ENCODE measurements at places on chromosomes 6 and 20. TPM values are rescaled to one million over a fixed set of nuclear protein-coding genes. Genes with fewer than 3 reads are reported as not detected.

BMP6 gene
- 246 TPM for total RNA-seq

HEY2 gene
- total RNA-seq, result 0.33 TPM

CD93 gene
- 215 TPM for total RNA-seq

SLC17A3 gene
- not detected for total RNA-seq

CGA gene
- total RNA-seq, result not detected

PDE7B gene
- total RNA-seq, result 28.1 TPM

PCIF1 gene
- total RNA-seq, result 14.4 TPM

AK9 gene
- 4.4 TPM for total RNA-seq

LRP11 gene
- 13.7 TPM for total RNA-seq

TSHZ2 gene
- 0.98 TPM for total RNA-seq

STX11 gene
- total RNA-seq, result 9.6 TPM

WFDC10B gene
- total RNA-seq, result not detected

CST1 gene
- total RNA-seq, result not detected

SMPD2 gene
- 12.5 TPM for total RNA-seq

RPN2 gene
- total RNA-seq, result 285 TPM

MATN4 gene
- not detected for total RNA-seq

SLC22A23 gene
- total RNA-seq, result 29.7 TPM

ASXL1 gene
- 66.8 TPM for total RNA-seq

SNAP25 gene
- total RNA-seq, result not detected

GPX5 gene
- not detected for total RNA-seq

HCRTR2 gene
- total RNA-seq, result not detected

BACH2 gene
- 2.9 TPM for total RNA-seq

HLA-DQA2 gene
- total RNA-seq, result not detected

SRMS gene
- not detected for total RNA-seq

PPP1R3G gene
- total RNA-seq, result 0.38 TPM

SLC22A7 gene
- not detected for total RNA-seq

Measured in vein endothelial cell (primary cell).